Uterine smooth muscle cell (primary cell): ENCODE measurements at places on chromosomes 11 and 22. TPM values are rescaled to one million over a fixed set of nuclear protein-coding genes. Genes with fewer than 3 reads are reported as not detected.

Gene OR1S1
- total RNA-seq, result 0.12 TPM in 1 of 2 replicates, not detected in the other

Gene NECTIN1
- total RNA-seq, result 1.1 and 3.4 TPM in 2 replicates

Gene IFTAP
- total RNA-seq, result 26.9 and 32.9 TPM in 2 replicates

Gene EFEMP2
- total RNA-seq, result 37.7 and 62.2 TPM in 2 replicates

Gene FOSL1
- 21.4 and 63.9 TPM in 2 replicates for total RNA-seq

Gene LRRC32
- total RNA-seq, result 7.5 and 35.9 TPM in 2 replicates

Gene RIMBP3B
- 0.11 TPM in 1 of 2 replicates, not detected in the other for total RNA-seq

Gene TBX1
- 0.12 TPM in 1 of 2 replicates, not detected in the other for total RNA-seq

Gene LDHAL6A
- total RNA-seq, result not detected in 2 replicates

Gene TCIRG1
- total RNA-seq, result 129 and 141 TPM in 2 replicates

Gene MUC2
- under 0.01 TPM in 1 of 2 replicates, not detected in the other for total RNA-seq

Gene MCHR1
- 0.50 and 0.55 TPM in 2 replicates for total RNA-seq

Gene SLC15A3
- 7.5 and 10.6 TPM in 2 replicates for total RNA-seq

Gene CRYBB2
- not detected in 2 replicates for total RNA-seq

Gene MMP27
- not detected in 2 replicates for total RNA-seq

Gene MPZL2
- 0.22 and 0.25 TPM in 2 replicates for total RNA-seq

Gene KDM4E
- total RNA-seq, result under 0.01 TPM in 1 of 2 replicates, not detected in the other

Gene POU2AF2
- total RNA-seq, result not detected in 2 replicates

Gene SCN3B
- under 0.01 and 0.12 TPM in 2 replicates for total RNA-seq

Gene MS4A6A
- total RNA-seq, result not detected in 2 replicates

Gene RASSF10
- not detected in 2 replicates for total RNA-seq

Gene CASP1
- total RNA-seq, result 8.5 and 10.2 TPM in 2 replicates

Gene TPH1
- 0.11 and 0.12 TPM in 2 replicates for total RNA-seq

Gene TMPRSS4
- not detected in 2 replicates for total RNA-seq

Gene DRICH1
- 0.11 TPM in 1 of 2 replicates, not detected in the other for total RNA-seq

Gene MSANTD2
- total RNA-seq, result 8.5 and 12.3 TPM in 2 replicates

Gene LARGE1
- total RNA-seq, result 27.2 and 41.1 TPM in 2 replicates

Gene TEX12
- total RNA-seq, result 0.11 and 0.25 TPM in 2 replicates

Gene OR4D5
- total RNA-seq, result not detected in 2 replicates

Gene ZNF215
- 10.4 and 10.6 TPM in 2 replicates for total RNA-seq

Gene CDC42EP1
- total RNA-seq, result 11.5 and 15.1 TPM in 2 replicates

Gene NFAM1
- not detected in 2 replicates for total RNA-seq

Gene WT1
- 6.9 and 13.8 TPM in 2 replicates for total RNA-seq

Gene CLTCL1
- total RNA-seq, result 9.5 and 12.2 TPM in 2 replicates

Gene OR51I2
- total RNA-seq, result not detected in 2 replicates
